ENCODE measurements at places on chromosomes 2 and 18.

DNA sequence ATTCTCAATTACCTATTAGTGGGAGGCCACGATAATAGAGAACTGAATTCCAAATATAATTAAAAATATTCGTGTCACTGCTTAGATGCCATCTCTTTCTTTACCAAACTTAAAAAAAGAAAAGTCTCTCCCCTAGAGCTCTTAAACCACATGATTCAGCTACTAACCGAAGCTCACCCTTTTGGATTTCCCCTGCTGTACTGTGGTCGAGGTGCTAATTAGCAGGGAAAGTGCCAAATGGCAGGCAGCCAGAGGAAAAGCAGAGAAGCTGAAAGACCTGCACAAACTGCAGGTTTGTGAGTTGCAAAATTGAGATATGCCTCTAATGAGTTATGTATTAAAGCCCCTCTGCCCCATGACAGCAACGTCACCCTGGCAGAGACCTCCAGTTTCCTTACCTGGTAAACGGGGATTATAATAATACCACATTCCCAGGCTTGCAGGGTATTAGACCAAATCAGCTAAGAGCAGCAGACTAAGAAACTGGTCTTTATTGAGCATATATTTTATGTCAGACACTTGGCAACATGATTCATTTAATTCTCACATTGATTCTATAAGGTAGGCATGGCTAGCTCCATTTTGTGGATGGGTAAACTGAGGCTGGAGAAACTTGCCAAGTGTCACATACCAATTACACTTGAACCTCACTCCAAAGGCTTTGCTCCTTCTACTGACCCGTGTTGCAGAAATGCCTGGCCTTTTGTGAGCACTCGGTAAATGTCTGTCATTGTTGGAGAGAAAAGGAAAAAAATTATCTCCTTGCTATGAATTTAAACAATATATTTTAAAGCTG lies 259.7 kb downstream of the LPIN1 start:
- peak; percentile 43 for DNase-seq

DNA sequence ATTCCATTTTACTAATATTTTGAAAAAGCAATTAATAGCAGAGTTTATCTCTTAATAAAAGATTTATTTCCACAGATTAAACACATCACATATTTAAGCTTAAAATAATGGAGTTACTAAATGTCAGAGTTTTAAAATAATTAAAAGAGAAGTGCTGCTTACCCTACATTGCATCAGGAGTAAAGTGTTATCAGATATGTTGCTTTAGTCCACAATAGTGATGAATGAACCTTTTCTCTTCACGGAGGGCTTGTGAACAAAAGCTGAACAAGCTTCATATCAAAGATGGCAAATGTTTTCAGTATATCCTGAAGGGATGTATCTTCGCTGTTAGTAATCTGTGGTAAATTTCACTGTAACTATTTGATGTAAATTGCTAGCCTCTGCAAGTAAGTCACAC lies 69.4 kb upstream of the TTC27 start:
- no peak for DNase-seq

DNA sequence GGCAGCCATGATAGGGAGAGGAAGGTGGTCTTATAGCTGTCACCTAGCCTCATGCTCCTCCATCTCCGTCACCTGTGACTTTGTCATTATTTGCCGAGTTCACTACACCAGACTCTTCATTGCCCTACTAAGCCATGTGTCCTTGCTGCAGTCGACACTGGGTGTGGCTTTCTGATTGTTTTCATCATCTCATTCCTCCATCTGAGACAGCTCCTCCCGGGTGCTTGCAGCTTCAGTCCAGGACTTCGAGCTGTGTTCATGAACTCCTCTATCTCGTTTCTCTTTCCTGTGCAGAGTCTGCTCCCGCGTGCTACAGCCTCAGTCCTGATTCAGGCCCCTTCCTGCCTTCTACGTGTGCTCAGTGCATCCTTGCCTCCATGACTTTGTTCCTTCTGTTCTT lies 295.1 kb upstream of the TNP1 start:
- DNase-seq: no peak

DNA sequence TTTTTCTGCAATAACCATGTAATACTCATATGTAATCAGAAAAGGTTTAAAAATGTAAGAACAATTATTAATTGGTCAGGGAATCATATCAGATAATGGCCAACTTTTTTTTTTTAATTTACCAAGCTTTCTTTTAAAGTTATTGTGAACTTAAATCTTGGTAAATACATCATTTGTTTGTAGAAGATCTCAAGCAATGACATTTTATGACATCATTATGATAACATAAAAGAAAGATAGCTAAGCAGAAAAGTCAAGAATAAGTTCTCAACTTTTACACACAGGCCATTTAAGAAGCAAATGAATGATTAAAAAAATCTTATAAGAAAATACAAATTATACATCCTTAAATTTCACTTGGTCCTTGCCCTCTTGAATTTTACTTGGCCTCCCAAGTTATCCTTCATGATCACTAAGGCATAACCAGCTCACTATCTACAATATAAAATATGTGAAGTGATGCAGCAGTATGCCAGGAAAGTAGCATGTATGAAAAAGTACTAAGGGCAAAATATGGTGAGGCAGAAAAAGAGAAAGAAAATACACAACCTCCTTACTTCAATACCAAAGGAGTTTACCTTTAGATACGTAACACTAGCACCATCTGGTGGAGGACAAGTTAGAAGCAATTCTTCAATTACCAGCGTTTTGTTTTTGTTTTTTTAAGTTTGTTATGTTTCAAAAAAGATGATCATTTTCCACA lies 116.6 kb downstream of the SRBD1 start:
- DNase-seq: no peak

GRCh38 chr2:24104906-24105305 lies 18.2 kb downstream of the PFN4 start:
- no peak for DNase-seq

- DNase-seq: no peak
These were observed 84.2 kb downstream of the ACKR3 start for GRCh38 chr2:236653863-236654262.

GRCh38 chr2:204796581-204796980 lies 251.3 kb downstream of the PARD3B start:
- DNase-seq: no peak

DNA sequence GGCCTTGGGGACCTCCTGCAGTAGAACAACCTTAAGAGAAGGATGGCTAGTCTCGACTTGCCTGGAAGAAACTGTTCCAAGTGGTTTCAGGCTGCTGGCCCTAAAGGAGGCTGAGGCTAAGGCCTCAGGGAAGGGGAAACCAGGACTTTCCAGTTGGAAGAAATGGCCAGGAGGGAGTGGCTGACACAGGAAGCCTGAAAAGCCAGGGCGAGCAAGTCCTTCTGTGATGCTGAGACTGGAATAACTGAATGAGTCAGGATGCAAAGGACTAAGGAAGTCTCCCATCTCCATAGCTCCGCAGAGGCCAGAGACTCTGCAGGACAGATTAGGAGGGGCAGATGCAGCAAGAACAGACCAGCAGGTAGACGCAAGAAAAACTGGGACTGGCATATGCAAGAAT lies 7.4 kb downstream of the HTRA2 start:
- DNase-seq: no peak

DNA sequence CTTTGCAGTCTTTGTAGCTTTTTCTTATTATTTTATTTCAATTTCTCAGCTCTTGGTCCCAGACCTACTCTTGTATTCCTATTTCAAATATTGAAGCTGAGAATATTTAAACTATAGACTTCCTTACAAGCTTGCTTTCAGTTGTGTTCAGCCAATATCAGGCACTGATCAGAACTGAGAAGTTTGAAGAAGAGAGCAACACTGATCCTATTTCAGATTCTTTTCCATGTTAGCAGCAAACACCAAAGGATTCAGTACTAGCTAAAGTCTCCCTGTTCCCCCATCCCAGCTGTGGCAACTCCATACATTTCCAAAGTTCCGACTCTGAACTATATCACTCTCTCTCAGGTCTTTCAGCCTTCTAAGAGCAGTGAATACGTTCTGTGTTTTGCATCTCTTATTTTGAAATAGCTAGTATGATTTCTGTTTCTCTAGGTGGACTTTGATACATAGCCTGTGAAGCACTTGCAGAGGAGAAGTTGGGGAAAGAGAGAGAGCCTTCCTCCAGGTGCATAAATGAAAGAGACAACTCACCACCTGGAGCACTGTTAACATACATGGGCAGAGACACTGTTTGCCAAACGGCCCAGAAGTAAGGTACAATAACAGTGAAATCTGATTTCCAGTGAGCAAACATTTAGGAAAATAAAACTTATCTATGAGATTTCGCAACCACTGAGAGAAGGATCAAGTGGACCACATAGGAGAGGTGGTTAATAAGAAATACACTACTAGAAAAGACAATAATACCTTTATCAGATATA lies 135.0 kb upstream of the ZNF804A start:
- DNase-seq: no peak

DNA sequence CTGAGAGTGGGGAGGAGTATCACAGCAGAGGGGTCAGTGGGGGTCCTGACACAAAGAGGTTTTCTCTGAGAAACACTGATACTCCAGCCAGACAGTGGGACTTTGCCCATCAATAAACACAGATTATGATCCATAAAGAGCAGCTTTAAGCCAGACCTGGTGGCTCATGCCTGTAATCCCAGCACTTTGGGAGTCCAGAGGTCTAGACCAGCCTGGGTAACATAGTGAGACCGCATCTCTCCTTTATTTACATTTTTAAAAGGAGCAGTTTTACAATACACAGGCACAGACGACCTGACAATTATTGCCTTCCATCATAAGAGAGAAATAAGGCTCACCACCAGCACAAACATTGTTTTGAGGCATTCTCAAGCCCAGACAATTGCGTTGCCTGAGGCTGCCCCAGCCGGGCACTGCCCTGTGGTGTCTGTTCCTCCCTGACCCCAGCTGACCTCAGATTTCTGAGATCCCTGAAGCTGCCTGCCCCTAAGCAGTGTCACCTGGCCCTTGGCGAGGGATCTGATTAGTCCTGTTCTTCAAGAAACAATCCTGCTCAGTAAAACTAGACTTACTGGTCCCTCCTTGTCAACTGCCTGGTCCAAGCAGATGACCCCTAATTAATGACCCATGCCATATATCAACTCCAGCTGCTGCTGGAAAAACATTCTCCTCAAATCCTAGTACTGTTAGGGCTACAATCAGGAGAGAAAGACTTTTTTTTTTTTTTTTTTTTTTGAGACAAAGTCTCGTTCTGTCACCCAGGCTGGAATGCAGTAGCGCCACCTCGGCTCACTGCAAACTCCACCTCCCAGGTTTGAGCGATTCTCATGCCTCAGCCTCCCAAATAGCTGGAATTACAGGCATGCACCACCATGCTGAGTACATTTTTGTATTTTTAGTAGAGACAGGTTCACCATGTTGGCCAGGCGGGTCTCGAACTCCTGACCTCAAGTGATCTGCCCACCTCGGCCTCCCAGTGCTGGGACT lies 59.4 kb upstream of the SOS1 start:
- no peak for DNase-seq
